Airway epithelial cell (primary cell): ENCODE measurements at places on chromosomes 6 and 20. TPM values are rescaled to one million over a fixed set of nuclear protein-coding genes. Genes with fewer than 3 reads are reported as not detected.

Gene DEF6
- total RNA-seq: 37.3 and 40.5 TPM in 2 replicates

Gene ESF1
- 7.1 and 9.2 TPM in 2 replicates for total RNA-seq

Gene LAMA2
- 0.37 and 0.49 TPM in 2 replicates for total RNA-seq

Gene COL11A2
- 0.07 TPM in 1 of 2 replicates, not detected in the other for total RNA-seq

Gene MEP1A
- 0.14 and 0.21 TPM in 2 replicates for total RNA-seq

Gene PDYN
- not detected in 2 replicates for total RNA-seq

Gene ACTR5
- 4.7 and 5.9 TPM in 2 replicates for total RNA-seq

Gene TGM3
- 0.14 and 0.35 TPM in 2 replicates for total RNA-seq

Gene CLPSL1
- not detected in 2 replicates for total RNA-seq

Gene TCF21
- 0.07 TPM in 1 of 2 replicates, not detected in the other for total RNA-seq

Gene FOXF2
- total RNA-seq: 0.23 and 0.35 TPM in 2 replicates
